ENCODE measurements at places on chromosomes 4 and X.

DNA sequence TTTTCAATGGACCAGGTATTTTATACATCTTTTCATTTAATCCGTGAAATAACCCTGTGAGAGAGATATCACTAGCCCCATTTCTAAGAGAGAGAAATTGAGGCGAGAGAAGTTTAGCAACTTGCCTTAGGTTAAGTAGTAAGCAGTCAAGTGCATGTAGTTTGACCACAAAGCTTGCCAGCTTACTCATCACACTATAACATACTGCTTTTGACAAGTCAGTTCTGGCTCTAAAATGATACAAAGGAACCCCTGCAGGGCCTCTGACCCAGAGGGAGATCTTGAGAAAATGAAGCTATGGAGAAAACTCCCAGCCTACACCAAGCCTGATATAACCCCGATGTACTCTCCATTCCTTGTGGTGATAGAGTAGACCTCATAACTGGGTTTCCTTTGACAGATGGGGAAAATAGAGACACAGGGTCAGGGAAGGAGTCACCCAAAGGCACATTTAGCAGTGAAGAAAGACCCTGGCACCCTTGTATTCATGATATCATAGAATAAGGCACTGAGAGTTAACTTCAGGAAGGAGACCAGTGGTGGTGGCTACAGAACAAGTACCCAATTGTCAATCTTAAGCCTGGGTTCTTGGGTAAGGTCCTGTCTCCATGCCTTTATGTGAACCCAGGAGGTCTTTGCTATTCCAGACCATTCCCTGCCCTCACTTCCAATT, 60.2 kb upstream of the MSN start:
- peak; percentile 15 for DNase-seq

DNA sequence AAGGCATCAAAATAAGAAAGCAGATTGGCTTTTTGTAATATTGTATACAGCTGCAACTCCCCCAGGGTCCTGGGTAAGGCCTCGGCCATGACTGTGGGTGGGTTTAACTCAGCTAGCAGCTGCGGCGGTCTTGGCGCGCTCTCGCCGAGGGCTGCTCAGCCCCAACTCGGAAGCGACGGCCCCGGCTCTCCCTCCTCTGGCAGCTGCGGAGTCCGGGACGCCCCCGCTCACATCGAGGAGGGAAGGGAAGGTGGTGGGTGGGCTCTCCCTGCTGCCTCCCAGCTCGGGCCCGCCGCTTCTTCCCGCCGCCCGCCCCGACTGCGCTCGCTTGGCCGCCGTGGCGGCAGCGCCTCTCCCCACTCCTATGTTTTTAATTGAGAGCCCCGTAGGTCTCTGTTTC, 51.2 kb downstream of the GPR50 start:
- no peak for DNase-seq

DNA sequence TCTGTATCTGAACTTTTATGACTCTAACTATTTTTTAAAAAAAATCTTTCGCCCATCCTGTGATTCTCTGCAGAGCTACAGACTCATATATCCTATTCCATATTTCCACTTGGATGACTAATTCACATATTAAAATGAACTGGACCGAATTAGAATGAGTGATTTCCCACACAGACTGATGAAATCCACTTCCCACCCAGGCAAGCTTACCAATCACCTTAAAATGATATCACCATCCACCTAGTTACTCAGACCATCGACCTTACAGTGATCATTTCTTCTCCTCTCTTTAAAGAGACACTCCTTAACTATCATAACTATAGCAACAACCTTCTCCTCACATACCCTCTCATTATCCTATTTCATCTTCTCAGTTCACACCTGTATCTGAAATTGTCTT, 34.1 kb upstream of the GUCY1B1 start:
- DNase-seq, result peak; percentile 47

- peak; percentile 10 for DNase-seq
Measured at GRCh38 chrX:18931972-18932371, 51.9 kb downstream of the PHKA2 start.

DNA sequence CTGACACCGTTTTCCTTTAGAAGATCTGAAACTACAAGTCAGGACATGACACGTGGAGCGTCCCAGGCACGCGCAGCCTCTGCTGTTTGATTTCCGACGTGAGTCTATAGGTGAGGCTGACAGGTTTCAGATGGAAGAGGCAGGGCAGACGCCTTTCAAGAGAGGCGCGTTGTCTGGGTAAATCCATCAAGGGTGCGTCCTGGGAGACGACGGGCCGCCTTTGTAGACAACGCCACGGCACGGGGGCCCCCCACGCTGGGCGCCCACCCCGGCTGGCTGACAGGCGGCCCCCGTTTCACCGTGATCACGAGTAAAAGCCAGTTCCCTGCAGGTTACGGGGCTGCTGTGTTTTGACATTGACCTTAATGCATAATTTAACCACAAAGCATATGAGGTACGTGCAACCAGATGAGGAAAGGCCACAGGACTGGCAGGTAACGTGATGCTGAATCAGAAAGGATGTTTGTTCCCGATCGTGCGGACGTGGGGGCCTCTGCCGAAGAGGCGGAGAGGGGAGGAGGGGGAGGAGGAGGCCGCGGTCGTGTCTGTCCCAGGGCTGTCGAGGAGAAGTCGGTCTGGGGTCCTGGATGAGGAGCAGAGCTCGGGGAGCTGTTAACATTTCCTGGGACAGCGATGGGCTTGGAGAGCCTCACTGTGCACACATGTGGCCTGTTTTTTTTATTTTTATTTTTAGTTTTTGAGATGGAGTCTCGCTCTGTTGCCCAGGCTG, 51.1 kb upstream of the PPP2R3B start:
- peak; percentile 19 for DNase-seq

DNA sequence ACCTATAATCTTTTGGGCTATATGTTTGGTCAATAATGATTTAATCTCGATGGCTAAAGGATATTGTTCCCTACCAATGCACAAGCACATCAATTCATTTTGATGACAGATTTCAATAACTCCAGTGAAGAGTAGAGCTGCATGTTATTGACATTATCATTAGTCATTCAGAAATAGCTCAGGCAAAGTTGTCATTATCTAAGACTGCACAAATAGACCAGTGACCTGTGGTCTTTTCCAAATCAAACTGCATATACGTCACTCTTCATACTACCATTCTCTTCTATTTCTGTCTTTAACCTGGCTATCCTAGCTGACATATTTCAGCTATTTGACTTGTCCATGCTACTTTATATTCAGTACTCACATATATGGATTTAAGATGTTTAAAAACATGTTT, 1050.8 kb downstream of the C4orf33 start:
- DNase-seq, result no peak

DNA sequence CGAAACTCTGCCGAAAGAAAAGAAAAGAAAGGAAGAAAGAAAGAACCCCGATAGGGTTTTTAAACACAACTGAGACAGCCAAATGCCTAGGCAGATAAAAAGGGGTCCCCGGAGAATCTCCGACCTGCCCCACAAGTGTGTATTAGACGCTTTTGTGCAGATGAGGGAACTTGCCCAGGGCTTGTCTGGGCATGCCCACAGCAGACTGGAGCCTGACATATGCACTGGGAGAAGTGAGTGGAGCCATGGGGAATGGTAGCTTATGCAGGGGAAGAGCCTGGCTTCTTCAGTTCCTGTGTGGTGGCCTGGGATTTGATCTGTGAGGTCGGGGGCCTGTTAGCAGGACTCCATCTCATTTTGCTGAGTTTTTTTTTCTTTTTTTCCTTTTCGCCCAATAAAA, 199.0 kb downstream of the GPC3 start:
- DNase-seq, result no peak

DNA sequence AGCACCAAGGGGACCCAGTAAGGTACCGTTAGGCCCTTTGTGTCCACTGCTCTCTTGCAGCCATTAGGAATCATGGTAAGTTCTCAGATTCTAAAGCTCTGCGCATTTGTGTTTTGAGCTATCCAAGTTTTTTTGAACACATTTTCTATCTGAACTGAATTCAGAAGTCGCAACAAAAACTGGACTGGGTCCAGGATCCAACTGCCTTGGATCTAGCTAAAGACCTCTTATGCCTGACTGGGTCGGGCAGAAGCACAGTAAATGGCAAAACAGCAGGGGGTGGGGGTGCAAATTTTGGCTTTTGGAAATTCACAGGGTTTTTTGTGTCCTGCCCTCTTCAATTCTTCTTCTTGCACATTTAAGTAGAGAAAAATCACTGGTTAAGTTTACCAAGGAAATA, 30.0 kb downstream of the RCHY1 start:
- DNase-seq, result no peak

- peak; percentile 15 for DNase-seq
Measured at GRCh38 chr4:28482580-28483270, 1622.1 kb downstream of the STIM2 start.

GRCh38 chr4:78533854-78534253, 17.7 kb upstream of the ANXA3 start:
- DNase-seq, result no peak

GRCh38 chr4:65661471-65661870, 8.8 kb downstream of the EPHA5 start:
- DNase-seq, result no peak

DNA sequence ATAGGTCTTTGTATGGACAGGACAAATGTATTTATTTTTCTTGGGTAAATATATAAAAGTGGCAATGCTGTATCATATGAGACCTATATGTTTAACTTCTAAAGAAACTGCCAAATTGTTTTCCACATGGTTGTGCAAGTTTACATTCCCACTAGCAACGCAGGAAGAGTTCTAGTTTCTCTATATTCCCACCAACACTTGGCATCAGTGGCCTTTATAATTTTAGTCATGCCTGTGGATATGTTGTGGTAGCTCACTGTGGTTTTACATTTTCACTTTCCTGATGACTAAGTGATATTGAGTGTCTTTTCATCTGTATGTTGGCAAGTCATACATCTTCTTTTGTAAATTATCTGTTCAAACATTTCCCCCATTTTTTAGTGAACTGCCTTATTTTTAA, 126.0 kb downstream of the EMCN start:
- DNase-seq, result peak; percentile 59

DNA sequence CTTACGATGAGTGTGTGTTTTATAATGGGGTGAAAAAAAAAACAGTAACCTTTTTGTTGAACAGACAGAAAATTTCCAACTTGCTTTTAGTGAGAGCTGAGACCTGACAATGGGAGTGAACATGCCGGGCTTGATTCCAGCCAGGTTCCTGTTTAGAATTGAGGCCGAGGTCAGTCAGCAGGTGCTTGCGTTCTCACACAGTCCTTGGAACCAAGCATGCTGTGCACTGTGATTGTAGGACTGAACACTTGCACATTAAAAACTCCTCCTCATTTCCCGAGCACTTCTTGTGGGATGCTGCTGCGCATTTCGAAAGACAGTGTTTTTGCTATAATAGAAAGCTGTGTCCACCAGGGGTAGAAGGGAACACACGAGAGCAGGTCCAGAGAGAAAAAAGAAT, 51.8 kb downstream of the TMEM131L start:
- DNase-seq, result no peak

GRCh38 chr4:114323841-114324240, 274.8 kb upstream of the UGT8 start:
- DNase-seq, result no peak

DNA sequence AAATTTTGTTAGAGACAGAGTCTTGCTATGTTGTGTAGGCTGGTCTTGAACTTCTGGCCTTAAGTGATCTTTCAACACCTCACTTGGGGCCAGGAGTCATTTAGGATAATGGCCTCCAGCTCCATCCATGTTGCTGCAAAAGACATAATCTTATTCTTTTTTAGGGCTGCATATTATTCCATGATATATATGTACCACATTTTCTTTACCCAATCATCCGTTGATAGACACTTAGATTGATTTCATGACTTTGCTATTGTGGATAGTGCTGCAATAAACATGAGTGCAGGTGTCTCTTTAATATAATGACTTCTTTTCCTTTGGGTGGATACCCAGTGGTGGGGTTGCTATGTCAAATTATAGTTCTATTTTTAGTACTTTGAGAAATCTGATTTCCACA, 140.9 kb upstream of the LCORL start:
- DNase-seq, result no peak

DNA sequence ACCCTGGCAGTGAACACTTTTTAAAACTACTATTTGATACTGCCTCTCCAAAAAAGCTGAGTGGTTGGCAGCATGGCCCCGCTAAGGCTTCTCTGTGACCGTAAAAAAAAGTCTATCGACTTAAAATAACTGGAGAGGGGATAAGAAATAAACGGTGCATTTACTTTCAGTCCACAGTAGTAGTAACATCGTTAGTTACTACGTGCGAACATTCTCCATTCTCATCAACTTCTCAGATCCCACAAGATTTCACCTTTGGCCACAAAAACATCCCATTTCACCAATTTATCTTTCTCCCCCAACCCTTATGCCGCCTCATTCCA, 524 bp upstream of the EXOSC9 start:
- DNase-seq, result no peak

GRCh38 chrX:24184018-24184417, 34.5 kb downstream of the ZFX start:
- DNase-seq, result no peak

DNA sequence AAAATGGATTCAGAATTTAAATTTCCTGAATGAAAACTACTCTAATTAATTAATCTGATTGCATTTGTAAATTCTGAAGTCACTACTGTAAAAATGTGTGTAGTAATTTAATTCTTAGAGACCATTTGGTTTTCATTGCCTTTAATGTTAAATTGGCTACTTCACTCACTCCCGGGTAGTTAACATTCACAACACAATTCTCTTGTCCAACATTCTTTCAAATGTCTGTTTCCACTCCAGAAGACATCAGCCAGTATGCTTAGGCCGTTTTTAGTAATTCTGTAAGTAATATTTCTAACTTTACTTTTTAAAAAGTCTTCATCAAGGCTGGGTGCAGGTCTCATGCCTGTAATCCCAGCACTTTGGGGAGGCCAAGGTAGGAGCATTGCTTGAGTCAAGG, 21.3 kb upstream of the USP46 start:
- no peak for DNase-seq

DNA sequence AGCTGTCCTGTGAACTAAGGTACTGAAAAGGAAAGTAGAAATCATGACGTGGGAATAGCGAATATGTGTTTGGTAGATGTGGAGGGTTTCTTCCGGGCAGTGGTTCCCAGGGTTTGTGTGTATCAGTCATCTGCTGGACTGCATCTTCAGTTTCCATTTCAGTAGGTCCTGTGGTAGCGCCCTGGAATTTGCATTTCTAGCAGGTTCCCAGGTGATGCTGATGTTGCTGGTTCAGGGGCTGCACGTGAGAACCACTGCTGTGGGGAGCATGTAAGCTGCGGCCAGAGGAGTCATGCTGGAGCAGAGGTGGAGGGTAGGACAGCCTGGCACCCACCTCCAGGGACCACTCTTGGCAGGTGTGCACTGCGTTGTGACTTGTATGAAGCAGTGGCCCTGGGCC, 47.1 kb downstream of the ARHGAP10 start:
- no peak for DNase-seq

GRCh38 chrX:103791228-103791627, 14.6 kb downstream of the PLP1 start:
- DNase-seq, result no peak

DNA sequence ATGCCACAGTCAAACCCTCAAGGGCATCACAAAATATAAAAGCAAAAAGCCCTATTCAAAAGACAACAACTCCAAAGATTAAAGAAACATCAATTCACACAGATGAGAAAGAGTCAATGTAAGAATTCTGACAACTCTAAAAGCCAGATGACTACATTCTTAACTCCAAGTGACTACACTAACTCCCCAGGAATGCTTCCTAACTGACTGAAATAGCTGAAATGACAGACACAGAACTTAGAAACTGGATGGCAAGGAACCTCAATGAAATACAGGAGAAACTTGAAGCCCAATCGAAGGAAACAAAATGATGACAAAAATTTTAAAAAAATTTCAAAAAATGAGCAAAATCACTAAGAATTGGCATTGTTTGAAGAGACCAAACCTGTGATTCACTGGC, 1047.6 kb upstream of the PCDH10 start:
- DNase-seq, result no peak

GRCh38 chr4:47184083-47184482, 152.7 kb downstream of the GABRB1 start:
- no peak for DNase-seq
